ENCODE measurements at places on chromosomes 16 and 17.

- DNase-seq = no peak
Observed at GRCh38 chr17:6279659-6280058, 155.3 kb downstream of the AIPL1 start.

DNA sequence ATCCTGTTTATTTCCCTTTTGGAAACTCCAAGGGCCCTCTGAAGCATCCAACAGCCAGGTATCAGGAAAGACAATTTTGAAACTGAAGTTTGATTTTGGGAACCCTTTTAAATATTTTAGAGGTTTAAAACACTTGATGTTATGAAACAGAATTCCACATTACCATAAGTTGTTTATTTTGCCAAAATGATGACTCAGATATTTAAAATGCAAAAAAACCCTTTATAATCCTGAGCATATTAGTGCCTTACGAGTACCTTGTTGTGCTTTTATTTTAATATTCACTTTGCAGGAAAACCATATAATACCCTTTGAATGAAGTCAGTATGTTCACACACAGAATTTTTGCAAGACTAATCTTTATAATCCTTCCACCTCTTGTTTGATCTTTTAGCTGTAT, 765.1 kb upstream of the CA10 start:
- DNase-seq = no peak

DNA sequence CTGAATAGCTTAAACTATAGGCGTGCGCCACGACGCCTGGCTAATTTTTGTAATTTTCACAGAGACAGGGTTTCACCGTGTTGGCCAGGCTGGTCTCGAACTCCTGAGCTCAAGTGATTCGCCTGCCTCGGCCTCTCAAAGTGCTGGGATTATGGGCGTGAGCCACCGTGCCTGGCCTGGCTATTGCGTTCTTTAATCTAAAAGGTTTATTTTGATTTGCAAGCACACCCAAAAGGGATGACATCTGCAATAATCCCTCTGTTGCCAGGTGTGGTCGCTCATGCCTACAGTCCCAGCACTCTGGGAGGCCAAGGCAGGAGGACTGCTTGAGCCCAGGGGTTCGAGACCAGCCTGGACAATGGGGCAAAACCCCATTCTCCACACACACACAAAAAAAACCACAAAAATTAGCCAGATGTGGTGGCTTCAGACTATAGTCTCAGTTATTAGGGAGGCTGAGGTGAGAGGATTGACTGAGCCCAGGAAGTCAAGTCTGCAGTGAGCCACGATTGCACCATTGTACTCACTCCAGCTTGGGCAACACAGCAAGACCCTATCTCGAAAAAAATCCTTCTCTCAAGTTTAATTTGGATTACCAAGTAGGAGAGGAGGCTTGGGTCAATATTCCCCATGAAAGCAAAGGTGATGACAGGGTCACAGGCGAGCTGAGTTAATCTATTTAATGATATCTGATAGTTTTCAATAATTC, 144.1 kb downstream of the PARN start:
- no peak for DNase-seq

- DNase-seq = no peak
Observed at GRCh38 chr16:50213939-50214519, 52.3 kb upstream of the ADCY7 start.

DNA sequence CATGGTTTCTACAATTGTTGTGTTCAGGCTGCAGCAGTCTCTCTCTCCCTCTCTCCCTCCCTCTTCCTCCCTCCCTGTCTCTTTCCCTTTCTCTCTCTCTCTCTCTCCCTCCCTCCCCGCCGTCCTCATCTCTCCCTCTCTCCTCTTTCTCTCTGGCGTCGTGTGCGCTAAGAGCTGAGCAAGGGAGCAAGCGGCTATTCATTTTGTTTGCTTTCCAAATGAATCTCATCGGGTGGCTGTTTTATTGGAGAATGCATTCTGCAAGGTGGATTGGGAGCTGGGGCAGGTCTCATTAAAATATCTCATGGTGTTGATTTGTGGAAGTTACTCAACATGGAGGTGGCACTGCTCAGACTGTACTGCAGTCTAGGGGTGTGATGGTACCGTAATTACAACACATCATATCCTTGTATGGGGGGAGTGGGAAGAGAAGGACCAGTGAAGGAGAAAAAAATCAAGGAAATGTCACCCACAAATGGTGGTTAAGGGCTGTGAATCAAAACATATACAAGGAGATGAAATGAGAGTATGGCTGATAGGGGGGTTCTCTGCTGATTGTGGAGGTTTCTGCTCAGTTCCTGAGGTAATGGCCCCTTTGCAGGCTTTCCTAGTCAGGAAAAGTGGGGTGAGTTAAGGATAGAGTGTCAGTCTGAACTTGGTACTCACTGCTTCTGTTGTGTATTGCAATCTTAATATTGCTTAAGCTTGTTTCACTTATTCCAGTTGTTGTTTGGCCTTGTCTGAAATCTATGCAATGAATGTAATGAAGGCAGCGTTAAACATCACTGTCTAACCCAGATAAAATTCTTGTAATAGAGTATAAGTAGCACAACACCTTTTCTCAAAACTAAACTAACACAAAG, 2.7 kb downstream of the MSL1 start:
- DNase-seq = peak; percentile 40

- no peak for DNase-seq
Observed at GRCh38 chr16:56306690-56307533, 115.6 kb downstream of the GNAO1 start.

- no peak for DNase-seq
Observed at GRCh38 chr16:86045591-86045971, 146.6 kb downstream of the IRF8 start.

DNA sequence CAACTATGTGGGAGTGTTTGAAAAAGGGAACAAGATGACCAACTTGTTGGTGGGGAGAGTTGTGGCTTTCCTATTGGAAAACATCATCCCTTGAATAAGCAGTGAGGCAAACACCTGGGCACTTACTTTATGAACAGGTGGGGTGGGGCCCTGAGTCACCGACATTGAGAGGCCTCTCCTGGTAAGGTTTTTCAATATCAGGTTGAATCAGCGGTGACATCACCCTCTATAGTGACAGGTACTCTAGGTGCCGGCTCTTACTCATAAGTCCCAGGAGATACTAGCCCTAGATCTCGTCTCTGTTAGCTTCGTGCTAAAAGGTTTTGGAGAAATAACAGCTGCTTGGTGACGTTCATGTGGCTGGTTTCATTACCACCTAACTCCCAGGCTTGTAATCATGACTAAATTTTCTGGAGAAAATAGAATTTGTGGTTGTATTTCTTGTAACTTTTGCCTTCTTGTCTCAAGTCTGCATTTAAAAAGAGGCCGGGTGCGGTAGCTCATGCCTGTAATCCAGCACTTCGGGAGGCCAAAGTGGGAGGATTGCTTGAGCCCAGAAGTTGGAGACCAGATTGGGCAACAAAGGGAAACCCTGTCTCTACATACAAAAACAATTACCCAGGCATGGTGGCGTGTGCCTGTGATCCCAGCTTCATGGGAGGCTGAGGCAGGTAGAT, 19.3 kb downstream of the CDH1 start:
- DNase-seq = no peak

All from NCI-H2081 treated with DMSO at 0.1 percent for 48 hours (cell line).